ENCODE measurements at places on chromosomes 1 and 21. TPM values are rescaled to one million over a fixed set of nuclear protein-coding genes. Genes with fewer than 3 reads are reported as not detected.

DNA sequence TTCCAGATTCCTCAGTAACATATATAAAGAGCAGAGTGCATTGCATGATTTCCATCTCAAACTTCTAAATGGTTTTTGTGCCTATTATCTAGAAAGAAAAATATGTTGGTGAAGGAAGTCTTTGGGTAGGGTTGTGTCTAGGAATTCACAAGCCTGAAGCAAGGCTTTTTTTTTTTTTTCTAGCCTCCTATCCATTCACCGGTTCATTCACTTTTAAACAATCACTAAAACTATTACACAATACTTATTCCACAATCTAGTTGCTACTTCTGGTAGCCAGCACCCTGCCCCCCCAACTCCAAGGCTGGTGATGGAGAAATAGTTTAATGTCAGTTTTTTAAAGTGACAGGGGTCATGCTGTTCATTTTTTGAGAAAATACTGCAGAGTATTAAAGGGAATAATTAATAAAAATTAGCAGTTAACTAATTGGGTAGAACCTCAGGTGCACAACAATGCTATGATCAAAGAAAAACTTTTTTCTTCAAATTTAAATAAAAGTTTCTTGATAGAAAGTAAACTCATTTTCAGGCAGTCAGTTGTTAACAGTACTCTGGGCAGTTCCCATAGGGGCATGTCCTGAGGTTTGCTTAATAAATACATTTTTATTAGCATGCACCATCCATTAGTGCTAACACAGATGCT lies 10.9 kb downstream of the IRF2BP2 start:
- DNase-seq, result no peak

DNA sequence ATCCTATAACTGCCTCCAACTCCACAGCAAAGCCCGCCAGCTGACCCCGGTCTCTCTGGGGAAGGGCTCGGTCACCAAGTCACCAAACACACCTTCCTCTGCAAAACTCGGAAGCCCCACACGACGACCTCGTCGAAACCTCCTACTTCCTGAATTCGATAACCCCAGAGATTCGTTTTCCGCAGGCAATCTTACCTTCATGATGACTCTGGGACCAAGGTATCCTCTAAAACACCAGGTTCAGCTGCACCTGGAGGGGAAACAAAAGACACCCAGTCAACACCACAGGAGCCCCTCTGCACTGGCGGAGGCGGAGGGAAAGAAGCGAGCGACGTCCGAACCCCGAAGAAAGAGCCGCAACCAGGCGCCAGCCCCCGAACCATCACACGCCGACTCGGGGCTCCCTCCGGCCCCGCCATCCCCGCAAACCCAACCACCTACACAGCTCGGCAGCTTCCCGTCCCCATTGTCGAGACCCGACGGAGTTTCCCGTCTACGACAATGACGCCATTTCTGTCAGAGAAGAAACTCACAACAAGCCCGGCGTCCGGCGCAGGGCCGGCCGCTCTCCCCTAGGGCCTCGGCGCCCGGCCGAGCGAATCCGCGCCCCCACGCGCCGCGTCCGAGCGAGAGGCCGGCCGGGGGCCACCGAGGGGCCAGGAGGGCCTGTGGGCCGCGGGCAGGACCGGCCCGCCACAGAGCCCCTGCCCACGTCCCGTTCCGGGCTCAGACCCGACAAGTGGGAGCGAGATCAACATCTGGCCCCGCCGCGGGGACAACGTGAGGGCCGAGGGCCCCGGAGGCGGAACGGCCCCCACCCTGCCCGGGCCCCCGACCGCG lies 1.0 kb downstream of the ARID4B start:
- peak; percentile 16 for DNase-seq

Gene ZNF648
- not detected for total RNA-seq

DNA sequence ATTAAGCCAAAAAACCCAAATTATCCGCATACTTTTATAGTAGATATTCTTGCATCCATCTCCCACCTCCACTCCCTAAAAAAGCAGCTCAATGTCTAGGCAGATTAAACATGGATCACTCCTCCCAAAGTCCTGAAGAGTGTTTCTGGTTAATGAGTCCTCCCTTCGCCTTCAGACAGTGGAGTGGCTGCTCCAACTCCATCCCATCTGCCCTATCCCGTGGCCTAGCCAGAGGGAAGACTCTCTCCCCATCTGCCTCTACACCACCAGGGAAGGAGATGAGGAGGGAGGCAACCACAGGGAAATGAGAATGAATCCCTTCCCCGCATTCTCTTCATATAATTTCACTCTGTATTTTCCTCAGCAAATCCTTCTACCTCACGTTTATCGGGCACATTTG lies 103.8 kb downstream of the SLC45A1 start:
- DNase-seq, result no peak

DNA sequence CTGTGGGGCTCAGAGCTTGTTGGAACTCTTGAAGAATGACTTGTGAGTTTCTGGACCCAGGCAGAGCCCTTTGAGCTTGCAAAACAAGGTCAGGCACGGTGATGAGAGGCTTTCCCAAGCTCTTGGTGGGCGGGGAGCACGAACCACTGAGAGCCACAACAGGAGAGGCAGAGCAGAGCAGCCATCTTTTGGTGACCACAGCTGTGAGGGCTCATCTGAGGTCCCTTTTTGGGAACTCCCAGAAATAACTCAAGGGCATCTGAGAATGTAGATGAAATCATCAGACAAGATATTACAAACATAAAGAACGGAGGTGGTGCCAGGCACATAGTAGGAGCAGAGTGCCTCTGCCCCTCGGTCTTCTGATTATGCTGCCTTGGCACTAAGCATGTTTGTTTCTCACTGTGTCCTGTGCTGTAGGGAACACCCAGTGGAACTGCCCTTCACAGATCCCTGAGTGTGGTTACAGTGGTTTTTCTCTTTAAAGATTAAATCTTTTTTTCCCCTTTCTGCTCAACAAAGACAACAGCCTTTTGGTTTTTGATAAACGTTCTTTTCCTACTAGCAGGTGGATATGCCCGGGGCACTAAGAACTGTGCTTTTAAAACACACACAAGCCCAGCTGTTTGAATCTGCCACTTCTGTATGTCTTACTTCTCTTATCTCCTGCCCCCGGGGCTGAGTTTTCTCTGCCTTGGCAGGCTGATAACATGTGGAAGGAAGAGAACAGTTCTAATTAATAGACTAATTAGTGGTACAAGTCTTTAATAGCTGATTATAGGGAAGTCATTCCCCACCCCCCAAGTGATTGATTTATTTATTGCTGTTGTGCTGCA lies 37.7 kb downstream of the CD34 start:
- no peak for DNase-seq

- no peak for DNase-seq
Observed at GRCh38 chr1:54132495-54132894, 20.3 kb downstream of the CDCP2 start.

- no peak for DNase-seq
Observed at GRCh38 chr21:45670731-45671130, 27.2 kb downstream of the PCBP3 start.

DNA sequence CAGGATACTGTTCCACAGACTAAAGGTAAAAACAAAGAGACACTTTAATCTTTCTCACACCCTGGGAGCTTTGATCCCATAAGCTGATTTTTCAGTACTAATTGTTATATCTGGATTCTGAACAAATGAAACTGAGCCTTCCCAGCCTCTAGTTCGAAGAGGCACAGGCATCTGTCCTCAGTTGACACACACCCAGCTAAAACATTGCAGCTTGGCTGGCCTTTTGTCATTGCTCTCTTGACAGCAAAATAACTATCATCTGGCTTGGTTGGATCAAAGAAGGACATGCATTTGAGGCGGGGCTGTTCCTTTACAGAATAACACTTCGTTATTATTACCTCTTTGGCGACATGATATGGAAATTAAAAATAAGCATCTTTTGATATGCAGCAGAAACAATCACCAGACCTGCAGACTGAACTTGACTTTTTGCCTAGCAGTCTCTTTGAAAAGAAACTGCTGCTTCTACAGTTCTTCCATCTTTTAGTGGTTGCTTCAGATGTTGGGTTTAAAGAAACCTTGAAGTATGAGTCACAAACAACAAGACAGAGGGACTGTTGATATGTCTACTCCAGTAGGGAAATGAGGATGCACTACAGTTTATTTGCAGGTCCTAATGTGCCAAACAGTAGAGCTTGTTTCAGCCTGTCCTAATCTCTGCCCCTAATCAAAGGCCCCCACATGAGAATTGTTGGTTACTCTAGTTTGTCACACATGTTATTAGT lies 166.5 kb downstream of the TPR start:
- no peak for DNase-seq

GRCh38 chr1:3741566-3742438 lies 10.4 kb upstream of the CCDC27 start:
- no peak for DNase-seq

Gene PACC1
- total RNA-seq, result 4.0 TPM

GRCh38 chr1:234980645-234981396 lies 147.8 kb downstream of the TOMM20 start:
- DNase-seq, result peak; percentile 78

Gene DENND2C
- 4.1 TPM for total RNA-seq

Gene FAM177B
- 36.8 TPM for total RNA-seq

DNA sequence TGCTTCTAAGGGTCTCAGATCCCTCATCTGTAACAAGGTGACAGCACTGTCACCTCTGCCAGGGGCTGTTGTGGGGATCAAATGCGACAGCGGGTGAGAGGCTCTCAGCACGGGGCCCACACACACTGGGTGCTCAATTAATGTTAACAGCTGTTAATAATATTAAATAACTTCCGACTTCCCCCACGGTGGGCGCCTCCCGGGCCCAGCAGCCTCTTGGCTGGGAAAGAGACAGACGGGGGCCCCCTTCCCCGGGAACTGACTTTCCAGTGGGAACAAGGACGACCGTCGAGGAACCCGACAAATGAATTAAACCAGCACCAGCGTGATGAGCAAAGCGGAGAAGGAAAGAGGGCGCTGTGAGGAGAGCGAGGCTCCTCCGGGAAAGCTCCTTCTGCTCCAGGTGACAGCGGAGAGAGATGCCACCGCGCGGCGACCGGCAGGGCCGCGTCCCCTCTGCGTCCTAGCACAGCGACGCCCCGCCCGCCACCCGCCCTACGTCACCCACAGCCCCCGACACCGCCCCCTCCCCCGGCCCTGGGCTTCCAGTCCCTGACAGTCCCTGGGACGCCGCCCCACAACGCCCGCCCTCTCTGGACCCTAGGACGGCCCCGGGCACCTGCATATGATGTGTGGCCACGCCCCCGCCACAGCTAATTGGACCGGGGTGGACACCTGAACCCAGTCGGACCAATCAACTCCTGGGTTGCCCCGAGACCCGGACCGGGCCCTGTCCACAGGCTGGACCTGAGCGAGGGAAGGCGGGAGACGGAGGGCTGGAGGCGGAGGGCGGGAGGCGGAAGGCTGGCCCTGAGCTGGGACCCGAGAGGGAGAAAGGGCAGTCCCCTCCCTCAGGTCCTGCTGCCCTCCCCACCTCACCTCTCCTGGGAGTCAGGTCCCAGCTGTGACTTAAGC lies 38.2 kb downstream of the MATN1 start:
- DNase-seq, result peak; percentile 96

Gene AXDND1
- 2.6 TPM for total RNA-seq

- DNase-seq, result no peak
Observed at GRCh38 chr1:212461916-212462660, 29.4 kb downstream of the NENF start.

GRCh38 chr1:219304227-219305226 lies 130.8 kb downstream of the LYPLAL1 start:
- no peak for DNase-seq
